ENCODE measurements at places on chromosomes 1 and 21.

DNA sequence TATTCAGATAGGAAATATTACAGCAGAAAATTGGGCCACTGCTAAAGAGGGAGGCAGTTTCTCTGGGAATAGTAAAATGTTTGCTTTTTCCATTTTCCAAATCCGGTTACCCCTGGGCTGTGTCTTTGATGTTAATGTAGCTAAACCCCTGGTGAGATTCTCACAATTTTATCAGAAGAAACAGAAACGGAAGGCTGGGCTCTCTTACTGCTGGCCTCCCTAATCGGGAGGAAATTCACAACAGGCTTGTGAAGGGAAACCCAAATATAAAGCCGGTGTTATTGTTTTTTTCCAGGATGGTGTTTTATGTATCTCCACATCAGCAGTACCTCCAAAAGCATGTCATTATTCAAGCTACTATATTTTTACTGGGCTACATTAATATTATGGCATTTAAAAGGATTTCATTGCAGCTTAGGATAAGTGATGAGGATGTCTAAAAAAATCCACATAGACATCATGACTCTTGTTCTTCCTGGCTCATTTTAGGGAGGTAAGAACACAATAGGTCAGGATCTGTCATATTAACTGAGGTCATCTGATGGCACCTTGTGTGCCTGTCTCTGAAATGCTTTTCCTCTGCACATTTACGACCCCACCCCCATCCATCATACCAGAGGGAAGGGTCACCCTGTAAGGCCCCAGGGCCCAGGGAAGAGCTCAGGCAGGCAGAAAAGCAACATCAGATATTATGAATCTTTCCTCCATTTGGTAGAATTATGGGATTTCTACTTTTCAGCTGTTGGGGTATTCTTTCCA lies 158.7 kb downstream of the DSCAM start:
- no peak for DNase-seq

GRCh38 chr1:185245466-185245865 lies 71.6 kb downstream of the IVNS1ABP start:
- DNase-seq: no peak

DNA sequence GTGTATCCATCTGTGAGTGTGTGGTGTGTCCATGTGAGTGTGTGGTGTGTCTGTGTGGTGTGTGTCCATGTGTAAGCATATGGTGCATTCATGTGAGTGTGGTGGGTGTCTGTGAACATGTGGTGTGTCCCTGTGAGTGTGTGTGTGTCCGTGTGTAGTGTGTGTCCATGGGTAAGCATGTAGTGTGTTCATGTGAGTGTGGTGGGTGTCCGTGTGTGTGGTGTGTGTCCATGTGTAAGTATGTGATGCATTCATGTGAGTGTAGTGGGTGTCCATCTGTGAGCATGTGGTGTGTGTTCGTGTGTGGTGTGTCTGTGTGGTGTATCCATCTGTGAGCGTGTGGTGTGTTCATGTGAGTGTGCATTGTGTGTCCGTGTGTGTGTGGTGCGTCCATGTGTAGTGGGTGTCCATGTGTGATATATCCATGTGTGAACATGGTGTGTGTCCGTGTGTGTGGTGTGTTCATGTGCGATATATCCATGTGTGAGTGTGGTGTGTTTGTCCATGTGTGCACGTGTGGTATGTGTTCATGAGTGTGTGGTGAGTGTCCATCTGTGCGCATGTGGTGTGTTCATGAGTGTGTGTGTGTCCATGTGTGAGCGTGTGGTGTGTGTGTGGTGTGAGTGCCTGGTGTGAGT lies 12.3 kb downstream of the SLC19A1 start:
- no peak for DNase-seq

DNA sequence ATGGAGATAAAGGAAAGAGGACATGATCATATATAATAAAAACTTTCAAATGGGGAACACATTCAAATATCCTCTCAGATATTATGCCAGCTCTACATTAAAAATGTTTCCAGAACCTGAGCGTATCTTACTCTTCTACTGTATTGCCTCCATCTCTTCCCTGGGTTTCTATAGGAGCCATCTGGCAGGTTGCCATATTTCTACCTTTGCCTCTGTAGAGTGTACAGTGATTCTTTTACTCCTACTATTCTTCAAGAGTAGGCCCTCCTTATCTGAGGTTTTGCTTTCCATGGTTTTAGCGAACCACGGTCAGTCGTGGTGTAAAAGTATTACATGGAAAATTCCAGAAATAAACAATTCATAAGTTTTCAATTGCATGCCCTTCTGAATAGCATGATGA lies 259.5 kb downstream of the GRIK1 start:
- DNase-seq: no peak

GRCh38 chr1:155979597-155980343 lies 1.4 kb upstream of the ARHGEF2 start:
- no peak for DNase-seq

DNA sequence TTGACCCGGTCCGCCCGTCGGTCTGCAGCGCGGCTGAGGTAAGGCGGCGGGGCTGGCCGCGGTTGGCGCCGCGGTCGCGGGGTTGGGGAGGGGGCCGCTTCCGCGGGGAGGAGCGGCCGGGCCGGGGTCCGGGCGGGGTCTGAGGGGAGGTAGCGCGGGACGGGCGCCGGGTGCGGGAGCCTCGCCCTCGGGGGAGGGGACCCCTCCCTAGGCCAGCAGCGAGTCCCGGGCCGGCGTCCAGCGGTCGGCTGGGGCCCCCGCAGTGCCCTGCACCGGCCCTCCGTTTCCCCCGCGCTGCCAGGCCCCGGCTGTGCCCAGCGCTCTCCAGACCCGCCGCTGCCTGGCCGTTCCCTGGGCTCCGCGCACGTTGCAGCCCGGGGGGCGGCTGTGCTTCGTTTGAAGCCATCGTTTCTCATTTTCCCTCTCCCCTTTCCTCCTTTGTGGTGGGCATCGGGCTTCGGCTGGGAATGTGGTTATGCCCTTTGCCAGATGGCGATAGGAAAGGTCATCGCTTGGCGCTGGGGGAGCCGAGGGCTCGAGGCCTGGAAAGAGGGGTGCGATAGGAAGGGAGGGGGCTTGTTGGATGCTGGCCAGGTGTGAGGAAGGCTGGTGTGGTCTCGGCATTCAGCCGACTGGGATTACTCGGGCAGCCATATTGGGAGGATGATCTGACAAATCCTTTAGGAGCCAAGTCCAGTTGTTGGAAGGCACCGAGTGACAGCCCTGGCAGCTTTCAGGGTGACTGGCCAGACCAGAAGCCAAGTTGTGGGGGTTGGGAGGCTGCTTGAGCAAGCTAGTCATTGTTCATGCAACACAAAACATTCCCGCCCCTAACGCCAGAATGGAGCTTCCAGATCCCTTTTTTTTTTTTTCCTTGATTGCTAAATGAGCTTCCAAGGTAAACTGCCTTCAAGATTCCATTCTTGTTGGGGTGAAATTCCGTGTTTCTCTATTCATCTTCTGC lies 753 bp downstream of the KIF1B start:
- peak; percentile 44 for DNase-seq

DNA sequence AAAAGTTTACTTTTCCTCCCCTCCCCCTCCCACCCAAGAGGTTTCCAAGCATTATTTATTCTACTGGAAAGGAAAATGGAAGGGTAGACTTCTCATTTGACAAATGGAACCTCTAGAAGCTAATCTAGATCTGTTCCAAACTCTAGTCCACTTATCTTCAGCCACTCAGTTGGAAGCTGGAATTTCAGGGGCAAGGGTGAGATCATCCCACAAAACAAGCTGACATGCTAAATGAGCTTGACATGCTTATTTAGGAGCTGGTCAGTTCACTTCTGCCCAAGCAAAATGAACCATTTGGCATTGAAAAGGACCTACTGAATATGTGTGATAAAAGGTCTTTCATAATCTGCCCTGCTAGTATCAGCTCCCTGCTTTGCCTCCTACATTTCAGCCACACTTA lies 5.0 kb downstream of the LRRC41 start:
- DNase-seq: no peak

DNA sequence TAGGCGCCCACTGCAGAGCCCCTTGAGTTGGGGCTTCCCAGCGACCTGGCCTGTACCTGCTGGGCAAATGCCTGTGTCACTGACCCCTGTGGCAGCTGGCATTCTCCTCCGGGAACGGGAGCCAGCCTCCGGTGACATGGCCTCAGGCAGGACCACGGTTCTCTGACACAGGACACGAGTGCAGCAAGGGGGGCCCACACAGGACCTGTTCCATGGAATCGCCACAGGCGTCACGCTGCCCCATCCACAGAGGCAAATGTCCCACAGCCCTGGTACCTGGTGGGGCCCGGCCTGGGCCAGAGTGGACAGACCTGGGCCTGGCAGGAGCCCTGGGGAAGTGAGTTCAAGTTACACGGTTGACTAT lies 2.6 kb downstream of the ITGB2 start:
- no peak for DNase-seq

GRCh38 chr1:193926956-193927355 lies 740.5 kb upstream of the B3GALT2 start:
- no peak for DNase-seq

DNA sequence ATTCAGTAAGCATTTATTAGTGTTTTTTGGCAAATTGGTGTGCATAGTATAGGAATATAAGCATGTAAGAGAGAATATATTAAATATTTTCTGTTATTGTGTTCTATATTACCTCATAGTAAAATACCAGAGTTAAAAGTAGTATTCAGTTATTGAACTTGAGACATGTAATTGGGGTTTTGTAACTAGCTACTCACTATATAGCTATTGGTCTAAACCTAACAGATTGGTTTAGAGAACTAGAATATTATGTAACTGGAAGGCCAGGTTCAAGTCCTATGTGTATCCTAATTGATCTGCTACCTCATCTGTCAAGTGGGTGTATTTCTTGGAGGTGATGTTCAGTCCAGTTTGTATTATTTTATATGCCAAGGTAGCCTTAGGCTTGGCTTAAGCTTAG lies 26.3 kb downstream of the CLIC4 start:
- no peak for DNase-seq

GRCh38 chr1:29426701-29427279 lies 190.5 kb downstream of the PTPRU start:
- DNase-seq: no peak

- DNase-seq: no peak
Measured at GRCh38 chr1:109718495-109718894, 6.4 kb downstream of the GSTM5 start.

DNA sequence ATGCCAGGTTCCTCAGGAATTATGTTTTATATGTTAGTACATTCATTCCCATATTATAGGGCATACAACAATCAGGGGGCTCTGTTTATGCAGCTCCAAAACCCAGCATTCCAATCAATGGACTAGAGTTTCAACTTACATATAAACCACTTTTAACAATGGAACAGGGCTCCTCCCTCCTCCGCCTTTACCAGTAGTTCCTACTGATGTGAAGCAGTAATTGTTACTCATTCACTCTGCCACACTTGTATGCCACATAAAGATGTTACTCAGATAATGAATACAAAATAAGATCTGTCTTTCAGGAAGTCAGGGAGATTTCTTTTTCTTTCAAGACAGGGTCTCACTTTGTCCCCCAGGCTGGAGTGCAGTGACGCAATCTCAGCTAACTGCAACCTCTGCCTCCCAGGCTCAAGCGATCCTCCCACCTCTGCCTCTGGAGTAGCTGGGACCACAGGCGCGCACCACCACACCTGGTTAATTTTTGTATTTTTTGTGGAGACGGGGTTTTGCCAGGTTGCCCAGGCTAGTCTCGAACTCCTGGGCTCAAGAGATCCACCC lies 17.1 kb downstream of the ZNF281 start:
- DNase-seq: no peak

- no peak for DNase-seq
Measured at GRCh38 chr1:192601143-192601542, 25.6 kb downstream of the RGS1 start.

GRCh38 chr21:33071770-33072306 lies 1.9 kb downstream of the OLIG1 start:
- DNase-seq: no peak

- DNase-seq: no peak
Measured at GRCh38 chr1:174158767-174159251, 511 bp upstream of the RABGAP1L start.

DNA sequence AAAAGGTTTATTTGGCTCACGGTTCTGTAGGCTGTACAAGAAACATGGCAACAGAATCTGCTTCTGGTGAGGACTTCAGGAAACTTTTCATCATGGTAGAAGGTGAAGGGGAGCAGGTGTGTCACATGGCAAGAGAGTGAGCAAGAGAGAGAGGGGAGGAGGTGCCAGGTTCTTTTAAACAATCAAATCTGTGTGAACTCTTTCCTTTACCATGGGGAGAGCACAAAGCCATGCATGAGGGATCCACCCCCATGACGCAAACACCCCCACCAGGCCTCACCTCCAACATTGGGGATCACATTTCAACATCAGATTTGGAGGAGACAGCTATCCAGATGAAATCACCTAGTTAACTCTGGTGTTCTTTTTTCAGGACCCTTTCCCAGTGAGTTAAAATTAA lies 103.6 kb downstream of the GALNT2 start:
- DNase-seq: no peak

DNA sequence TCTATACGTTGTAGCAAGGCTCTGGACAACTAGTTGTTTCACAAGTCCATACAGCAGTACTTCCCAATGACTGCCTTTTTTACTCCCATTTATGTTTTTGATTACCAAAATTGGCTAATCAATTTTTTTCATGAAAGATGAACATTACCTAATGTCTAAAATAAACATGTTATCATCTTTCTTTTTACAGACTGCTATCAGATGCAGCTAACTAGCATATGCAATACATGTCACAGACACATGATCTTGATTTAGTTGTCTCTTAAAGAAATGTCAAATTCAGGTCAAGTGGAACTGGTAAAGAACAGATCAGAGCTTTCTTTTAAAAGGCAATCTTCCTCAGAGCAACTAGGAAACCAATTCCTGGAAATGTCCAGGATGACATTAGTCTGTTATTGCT lies 630 bp upstream of the DBT start:
- DNase-seq: no peak

DNA sequence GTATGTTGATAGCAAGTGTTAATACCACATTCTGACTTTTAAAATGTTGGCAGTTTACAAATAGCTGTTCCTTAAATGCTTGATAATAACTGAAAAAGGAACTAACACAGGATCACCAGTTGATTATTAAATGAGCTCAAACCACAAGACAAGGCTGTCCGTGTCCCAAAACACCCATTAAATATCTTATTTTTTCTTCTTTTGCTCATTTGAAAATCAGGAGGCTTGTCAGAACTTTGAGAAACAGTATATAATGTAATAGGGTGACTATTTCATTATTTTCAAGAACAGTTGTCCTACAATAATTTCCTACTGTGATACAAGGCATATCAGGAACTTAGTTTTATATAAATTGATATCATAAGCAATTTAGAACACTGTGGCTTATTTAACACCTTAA lies 2.7 kb downstream of the CDKN2C start:
- DNase-seq: no peak

GRCh38 chr1:47326271-47326670 lies 7.3 kb upstream of the CMPK1 start:
- DNase-seq: no peak

GRCh38 chr1:33255347-33256220 lies 708 bp upstream of the ZNF362 start:
- peak; percentile 51 for DNase-seq

DNA sequence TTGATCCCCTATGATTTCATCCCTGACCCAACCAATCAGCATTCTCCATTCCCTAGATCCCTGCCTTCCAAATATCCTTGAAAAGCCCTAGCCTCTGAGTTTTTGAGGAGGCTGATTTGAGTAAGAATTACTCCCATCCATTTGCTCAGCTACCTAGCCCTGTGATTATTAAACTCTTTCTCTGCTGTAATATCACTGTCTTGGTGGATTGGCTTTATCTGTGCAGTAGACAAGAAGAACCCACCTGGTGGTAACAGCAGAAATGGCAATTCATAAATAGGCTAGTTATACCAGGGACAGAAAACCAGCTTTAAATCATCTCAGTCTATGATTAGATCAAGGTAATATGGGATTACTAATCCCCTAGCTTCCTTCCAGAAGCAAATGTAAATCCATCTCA lies 13.0 kb downstream of the IL20 start:
- no peak for DNase-seq

- DNase-seq: no peak
Measured at GRCh38 chr1:16719571-16720350, 20.6 kb upstream of the RNU1-4 start.

Measured in stimulated activated CD4-positive, alpha-beta T cell treated with anti-CD3 and anti-CD28 coated beads, Interleukin-2, amount 100 ng/mL, for 24 hours (primary cell).